Stimulated activated CD4-positive, alpha-beta T cell treated with anti-CD3 and anti-CD28 coated beads, Interleukin-15, amount 100 ng/mL, for 1 hour (primary cell): ENCODE measurements at places on chromosomes 6 and 20.

DNA sequence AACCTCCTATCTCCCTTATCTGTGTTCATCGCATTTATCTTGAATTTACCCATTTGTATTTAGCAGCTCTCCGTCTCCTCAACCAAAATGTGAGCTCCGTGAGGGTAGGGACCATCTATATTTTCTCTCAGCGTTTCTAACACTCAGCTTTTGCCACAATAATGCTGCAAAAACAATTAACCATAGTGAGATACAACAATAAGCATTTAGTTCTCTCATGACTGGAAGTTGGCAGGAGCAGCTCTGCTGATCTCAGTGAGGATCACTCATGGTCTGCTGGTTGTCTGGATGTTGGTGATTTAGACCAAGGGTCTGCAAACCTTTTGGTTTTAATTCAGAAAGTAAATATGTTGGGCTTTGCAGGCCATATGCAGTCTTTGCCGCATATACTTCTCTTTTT lies 394.8 kb upstream of the RNF217 start:
- no peak for DNase-seq

DNA sequence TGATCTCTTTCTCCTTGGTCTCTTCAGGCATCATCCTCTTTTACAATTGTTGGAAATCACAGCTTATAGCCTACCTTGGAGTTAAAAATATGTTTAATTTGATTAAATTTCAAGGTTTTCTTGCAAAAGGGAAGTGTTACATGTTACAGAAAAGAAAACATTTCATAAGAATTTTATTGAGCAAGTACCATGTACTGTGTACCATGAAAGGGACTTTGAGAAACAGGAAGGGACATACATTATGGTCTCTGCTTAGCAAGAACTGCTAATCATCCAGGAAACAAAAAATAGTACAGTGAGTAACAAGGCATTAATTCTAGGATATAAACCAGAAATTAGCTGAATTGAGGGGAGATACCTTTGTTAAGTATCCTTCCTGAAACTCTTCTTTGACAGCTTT lies 145.3 kb upstream of the SPACA1 start:
- DNase-seq: no peak

GRCh38 chr20:58877976-58878360 lies 25.5 kb downstream of the GNAS start:
- DNase-seq: no peak

DNA sequence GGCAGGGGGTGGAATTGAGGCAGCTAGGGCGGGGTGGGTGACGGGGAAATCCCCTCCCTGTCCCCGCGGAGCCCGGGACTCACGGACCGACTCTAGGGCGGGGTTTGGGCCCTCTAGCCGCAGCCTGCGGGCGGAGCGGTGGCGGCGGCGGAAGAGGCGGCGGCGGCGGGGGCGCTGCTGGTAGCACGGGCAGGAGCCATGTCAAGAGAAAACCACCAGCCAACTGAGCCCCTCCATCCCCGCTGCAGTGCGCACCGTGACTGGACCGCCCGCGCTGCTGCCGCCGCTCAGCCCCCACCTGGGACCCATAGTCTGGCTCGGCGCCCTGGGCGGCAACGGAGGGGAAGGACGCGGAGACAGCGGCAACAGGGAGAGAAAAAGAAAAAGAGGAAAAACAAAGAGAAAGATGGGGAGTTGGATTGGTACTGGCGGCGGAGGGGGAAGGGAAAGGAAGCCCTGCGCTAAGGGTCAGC lies 1.2 kb upstream of the C6orf62 start:
- DNase-seq: peak; percentile 74

GRCh38 chr6:168206186-168206585 lies 113.4 kb downstream of the DACT2 start:
- DNase-seq: no peak

DNA sequence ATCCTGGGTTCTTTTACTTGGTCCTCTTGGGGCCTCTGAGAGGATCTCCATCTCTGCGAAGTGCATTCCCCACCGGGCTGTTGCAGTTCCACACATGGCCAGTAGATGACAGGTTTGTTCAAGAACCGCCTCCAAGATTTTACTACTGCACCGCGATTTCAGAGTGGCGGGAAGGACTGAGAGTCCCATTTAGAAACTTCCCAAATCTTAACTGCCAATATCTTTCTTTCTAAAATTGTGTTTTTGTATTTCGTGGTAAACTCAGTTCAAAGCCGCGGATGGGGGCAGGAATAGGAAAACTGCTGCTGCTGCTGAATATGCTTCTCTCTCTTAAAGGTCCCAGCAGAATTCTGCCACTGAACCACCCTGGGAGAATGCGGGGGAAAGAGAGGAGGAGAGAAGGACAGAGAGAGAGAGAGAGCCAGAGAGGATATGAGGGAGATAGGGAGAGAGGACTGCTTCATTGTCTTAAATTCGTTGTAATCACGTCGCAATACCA lies 8.6 kb upstream of the BTNL2 start:
- peak; percentile 49 for DNase-seq

DNA sequence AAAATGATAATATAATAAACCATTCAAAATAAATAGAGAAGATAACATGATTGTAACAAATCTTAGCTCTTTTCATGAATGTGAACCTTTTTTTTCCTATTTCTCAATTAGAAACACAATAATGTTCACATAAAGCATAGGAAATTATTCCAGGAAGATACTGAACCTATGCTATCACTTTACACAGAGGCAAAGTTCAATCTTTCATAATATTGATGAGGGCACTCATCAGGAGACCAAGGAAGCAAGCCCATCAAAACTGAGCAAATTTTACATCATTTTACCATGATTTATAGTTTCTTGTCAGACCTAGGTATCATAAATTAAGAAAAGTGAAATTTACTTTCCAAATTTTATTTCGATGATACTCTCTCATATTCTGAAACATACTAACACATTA lies 938.5 kb downstream of the TBC1D32 start:
- no peak for DNase-seq

- DNase-seq: no peak
These were observed 220.1 kb downstream of the HACE1 start for GRCh38 chr6:104639668-104640067.

DNA sequence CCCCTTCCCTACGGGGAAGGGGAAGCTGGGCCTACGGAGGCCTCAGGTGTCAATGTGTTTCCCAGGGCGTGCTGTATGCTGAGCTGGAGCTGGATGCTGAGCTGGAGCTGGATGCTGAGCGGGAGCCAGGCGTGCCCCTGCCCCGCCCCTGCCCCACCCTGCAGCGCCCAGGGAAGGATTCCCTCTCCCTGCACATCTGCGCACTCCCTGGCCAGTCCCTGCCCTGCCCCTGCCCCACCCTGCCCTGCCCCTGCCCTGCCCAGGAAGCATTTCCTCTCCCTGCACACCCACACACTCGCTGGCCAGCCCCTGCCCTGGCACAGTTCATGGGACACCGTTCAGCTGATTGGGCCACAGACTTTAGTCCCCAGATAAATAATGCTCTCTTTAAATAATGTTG lies 196.8 kb downstream of the SMOC2 start:
- no peak for DNase-seq

- DNase-seq: no peak
These were observed 239.3 kb upstream of the ID4 start for GRCh38 chr6:19597809-19598320.
